Mammary microvascular endothelial cell (primary cell): ENCODE measurements at places on chromosomes 3 and 15. TPM values are rescaled to one million over a fixed set of nuclear protein-coding genes. Genes with fewer than 3 reads are reported as not detected.

PCSK6 gene
- total RNA-seq = 4.3 and 6.0 TPM in 2 replicates

KBTBD8 gene
- 2.4 and 4.0 TPM in 2 replicates for total RNA-seq

CFAP91 gene
- 0.20 TPM in 1 of 2 replicates, not detected in the other for total RNA-seq

GOLGA8N gene
- total RNA-seq = 0.27 and 0.34 TPM in 2 replicates

MORC1 gene
- total RNA-seq = not detected in 2 replicates

CPN2 gene
- total RNA-seq = not detected in 2 replicates

SLC12A1 gene
- total RNA-seq = not detected in 2 replicates

GJD2 gene
- total RNA-seq = not detected in 2 replicates

SEMA7A gene
- total RNA-seq = 0.44 and 0.67 TPM in 2 replicates

ISY1 gene
- total RNA-seq = 25.0 and 28.1 TPM in 2 replicates

AADAC gene
- 0.39 and 0.87 TPM in 2 replicates for total RNA-seq

A4GNT gene
- total RNA-seq = not detected in 2 replicates

MED12L gene
- 0.07 TPM in 1 of 2 replicates, not detected in the other for total RNA-seq

CYP1A2 gene
- total RNA-seq = not detected in 2 replicates

P3H2 gene
- total RNA-seq = 19.0 and 31.4 TPM in 2 replicates

ANKRD63 gene
- not detected in 2 replicates for total RNA-seq

ECE2 gene
- not detected in 2 replicates for total RNA-seq

CNBP gene
- 265 and 267 TPM in 2 replicates for total RNA-seq

RBP2 gene
- total RNA-seq = not detected in 2 replicates

SLC22A13 gene
- total RNA-seq = 0.07 TPM in 1 of 2 replicates, not detected in the other

MYRIP gene
- 3.8 and 4.9 TPM in 2 replicates for total RNA-seq

UROC1 gene
- not detected in 2 replicates for total RNA-seq

ROBO2 gene
- total RNA-seq = 0.13 TPM in 1 of 2 replicates, not detected in the other

P2RY13 gene
- not detected in 2 replicates for total RNA-seq

ALG1L2 gene
- not detected in 2 replicates for total RNA-seq

FBXL2 gene
- 17.6 and 18.1 TPM in 2 replicates for total RNA-seq

FANCD2OS gene
- total RNA-seq = not detected in 2 replicates

CNTN6 gene
- not detected in 2 replicates for total RNA-seq

TUSC7 gene
- not detected in 2 replicates for total RNA-seq

LSM3 gene
- 20.6 and 23.5 TPM in 2 replicates for total RNA-seq

RHCG gene
- not detected in 2 replicates for total RNA-seq

GOLGA6A gene
- total RNA-seq = not detected in 2 replicates
